ENCODE measurements at places on chromosomes 7 and 10. TPM values are rescaled to one million over a fixed set of nuclear protein-coding genes. Genes with fewer than 3 reads are reported as not detected.

- no peak for DNase-seq
Observed at GRCh38 chr10:83680470-83680891, 458.8 kb upstream of the GHITM start.

- DNase-seq, result no peak
Observed at GRCh38 chr7:108875139-108875538, 305.5 kb downstream of the DNAJB9 start.

GRCh38 chr10:20963056-20963455 lies 65.9 kb upstream of the NEBL start:
- DNase-seq, result no peak

DNA sequence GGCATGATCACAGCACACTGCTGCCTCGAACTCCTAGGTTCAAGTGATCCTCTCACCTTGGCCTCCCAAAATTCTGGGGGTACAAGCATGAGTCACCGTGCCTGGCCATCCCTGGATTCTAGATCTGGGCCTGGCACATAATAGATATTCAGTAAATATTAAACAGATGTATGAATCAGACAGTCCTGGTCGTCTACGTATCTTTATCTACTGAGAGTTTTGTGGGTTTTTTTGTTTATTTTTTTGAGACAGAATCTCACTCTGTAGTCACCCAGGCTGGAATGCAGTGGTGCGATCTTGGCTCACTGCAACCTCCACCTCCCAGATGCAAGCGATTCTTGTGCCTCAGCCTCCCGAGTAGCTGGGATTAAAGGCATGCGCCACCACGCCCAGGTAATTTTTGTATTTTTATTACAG lies 24.3 kb upstream of the ITGB1 start:
- DNase-seq, result no peak

DNA sequence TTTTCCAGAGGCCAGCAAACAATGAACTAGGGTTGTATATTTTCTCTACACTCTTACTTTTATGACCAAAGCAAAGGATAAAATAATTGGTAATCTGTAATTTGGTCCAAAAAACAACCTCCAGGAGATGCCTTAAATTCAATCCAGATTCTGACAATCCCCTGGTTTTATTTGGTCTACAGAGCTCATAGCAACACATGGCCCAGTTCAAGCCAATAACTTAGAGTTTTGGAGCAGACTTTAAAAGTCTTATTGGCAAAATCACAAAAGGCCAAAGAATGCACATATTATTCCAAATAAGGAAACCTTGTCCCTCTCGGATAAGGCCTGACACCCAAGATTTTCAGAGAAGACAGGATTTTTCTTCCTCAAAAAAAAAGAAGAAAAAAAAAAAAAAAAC lies 51.9 kb downstream of the SORBS1 start:
- no peak for DNase-seq

DNA sequence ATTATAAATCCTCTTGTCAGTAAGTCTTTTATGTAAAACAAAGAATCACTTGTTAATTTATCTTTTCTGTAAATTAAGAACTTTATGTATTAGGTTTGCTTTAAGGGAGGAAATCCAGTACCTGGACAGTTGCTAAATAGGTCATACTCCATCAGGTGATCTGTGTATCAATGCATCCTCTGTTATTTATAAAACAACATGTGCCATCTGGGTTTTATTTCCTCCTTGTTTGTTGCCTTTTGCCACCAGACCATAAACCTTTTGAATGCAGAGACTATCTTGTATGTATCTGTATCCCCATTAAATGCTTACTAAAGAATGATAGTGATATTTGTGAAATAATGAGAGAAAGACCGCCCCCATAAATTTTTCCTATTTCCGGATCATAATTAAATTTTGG lies 70.0 kb downstream of the SLC35B4 start:
- DNase-seq, result no peak

- no peak for DNase-seq
Observed at GRCh38 chr7:158446281-158446680, 141.3 kb downstream of the PTPRN2 start.

- DNase-seq, result no peak
Observed at GRCh38 chr7:152866125-152866524, 106.6 kb downstream of the ACTR3B start.

- no peak for DNase-seq
Observed at GRCh38 chr10:103449208-103450144, 2.7 kb downstream of the CALHM2 start.

- no peak for DNase-seq
Observed at GRCh38 chr10:122462533-122463465, 1.4 kb downstream of the HTRA1 start.

- no peak for DNase-seq
Observed at GRCh38 chr10:8102708-8103401, 48.4 kb downstream of the GATA3 start.

- no peak for DNase-seq
Observed at GRCh38 chr7:36188266-36188665, 35.2 kb downstream of the EEPD1 start.

- DNase-seq, result no peak
Observed at GRCh38 chr10:3331187-3331586, 158.6 kb upstream of the PITRM1 start.

GRCh38 chr10:101018118-101018599 lies 12.8 kb downstream of the PDZD7 start:
- DNase-seq, result no peak

DNA sequence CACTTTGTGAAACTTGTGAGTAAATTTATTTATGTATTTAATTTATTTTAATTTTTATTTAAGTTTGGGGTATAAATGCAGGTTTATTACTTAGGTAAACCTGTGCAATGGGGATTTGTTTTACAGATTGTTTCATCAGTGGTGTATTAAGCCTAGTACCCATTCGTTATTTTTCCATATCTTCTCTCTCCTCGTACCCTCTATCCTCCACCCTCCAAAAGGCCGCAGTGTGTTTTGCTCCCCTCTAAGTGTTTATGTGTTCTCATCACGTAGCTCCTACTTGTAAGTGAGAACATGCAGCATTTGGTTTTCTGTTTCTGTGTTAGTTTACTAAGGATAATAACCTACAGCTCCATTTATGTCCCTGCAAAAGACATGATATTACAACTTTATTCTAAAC lies 145.4 kb upstream of the SMIM30 start:
- no peak for DNase-seq

GRCh38 chr10:104256335-104256961 lies 1.8 kb downstream of the GSTO1 start:
- no peak for DNase-seq

DNA sequence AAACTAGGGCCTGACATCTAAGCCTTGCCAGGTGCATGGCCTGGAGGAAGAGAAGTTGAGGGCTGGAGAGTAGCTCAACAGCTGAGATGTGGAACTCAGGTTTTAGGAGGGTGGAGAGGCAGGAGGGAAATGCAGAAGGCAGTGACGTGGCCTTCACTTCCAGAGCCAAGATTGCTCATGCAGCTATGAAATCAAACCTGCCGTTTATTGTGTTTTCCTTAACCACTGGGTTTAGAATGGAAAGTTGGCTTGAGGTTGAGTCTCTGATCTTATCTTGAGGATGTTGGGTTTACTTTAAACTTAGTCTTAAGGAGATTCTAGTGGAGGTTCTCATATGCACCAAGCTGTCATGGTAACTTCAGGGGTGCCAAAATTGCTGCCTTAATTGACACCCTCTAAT lies 178.6 kb downstream of the SORCS3 start:
- DNase-seq, result no peak

- no peak for DNase-seq
Observed at GRCh38 chr10:54653518-54653917, 147.5 kb downstream of the PCDH15 start.

DNA sequence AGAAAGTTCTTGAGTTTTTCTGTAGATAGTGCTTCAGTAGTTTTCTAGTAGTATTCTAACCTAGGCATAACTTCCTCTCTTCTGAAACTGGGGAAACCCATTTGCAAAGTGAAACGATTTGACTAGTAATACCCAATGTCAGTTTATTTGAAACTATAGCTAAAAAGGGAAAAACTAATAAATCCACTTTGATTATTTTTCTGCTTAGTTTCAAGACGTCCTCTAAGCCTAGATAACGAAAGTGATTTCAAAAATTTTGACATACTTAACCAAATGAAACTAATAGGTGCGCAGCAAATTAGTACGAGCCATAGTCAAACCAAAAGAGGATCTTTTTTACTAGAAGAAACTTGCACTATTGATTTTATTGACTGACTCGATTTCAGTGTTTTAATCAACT lies 9.8 kb upstream of the SP8 start:
- DNase-seq, result no peak

DNA sequence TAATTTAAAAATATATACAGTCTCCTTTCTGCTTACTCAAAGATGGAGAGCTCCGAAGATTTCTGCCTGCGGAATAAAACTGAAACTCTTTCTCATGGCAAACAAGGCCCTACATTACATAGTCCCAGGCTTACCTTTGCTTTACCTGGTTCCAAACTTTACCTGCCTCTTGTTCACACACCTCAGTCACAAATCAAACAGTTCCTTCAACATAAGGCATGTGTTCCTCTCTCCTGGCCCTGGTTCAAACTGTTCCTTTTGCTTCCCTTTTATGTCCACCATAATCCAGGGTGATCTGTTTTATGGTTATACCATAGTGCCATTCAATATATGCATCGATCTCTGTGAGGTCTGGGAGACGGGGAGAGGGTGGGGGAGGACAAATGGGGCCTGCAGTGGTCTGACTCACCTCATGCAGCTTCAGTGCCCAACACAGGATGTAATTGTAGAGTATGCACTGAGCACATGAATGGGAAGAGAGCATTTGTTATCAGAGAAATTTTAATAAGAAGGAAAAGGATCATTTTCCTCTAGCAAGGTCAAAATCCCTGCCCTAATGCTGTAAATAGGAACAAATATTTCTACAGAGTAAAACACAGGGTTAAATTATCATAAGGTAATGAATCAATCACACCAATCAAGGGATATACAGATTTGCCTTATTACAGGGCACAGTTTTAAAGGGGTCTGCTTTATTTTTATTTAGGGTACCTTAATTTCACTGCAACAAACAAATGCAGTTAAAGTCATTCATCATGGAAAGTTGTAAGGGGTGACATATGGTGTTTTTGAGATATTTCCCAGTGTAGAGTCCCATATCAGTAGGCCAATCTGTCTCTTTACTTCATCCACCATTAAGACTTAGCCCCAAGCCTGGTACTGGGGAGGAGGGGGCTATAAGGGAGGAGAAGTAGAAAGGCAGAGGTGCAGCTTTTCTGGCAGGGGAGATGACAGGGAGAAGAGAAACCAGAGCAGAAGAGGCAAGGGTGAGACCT lies 88.8 kb upstream of the PDE1C start:
- DNase-seq, result no peak

- no peak for DNase-seq
Observed at GRCh38 chr10:81873932-81874816, 820 bp upstream of the NRG3 start.

DNA sequence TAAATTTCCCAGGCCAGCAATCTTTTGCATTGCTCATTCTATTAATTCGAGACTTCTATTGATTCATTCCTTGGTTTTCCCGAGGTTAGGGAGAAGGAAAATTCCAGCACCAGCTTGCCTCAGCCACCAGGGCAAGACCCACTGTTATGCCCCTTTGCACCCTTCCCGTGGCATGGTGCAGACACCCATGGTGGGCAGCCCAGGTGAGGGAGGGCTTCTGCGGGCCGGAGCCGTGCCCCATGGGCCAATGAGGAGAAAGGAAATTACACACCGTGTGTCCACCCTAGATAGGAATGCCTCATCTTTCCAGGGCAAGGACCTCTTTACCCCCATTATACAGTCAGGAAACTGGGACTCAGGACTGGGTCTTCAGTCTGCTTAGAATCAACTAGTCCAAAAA lies 4.5 kb upstream of the GRID1 start:
- no peak for DNase-seq

- no peak for DNase-seq
Observed at GRCh38 chr7:48637382-48637781, 287.0 kb upstream of the CDC14C start.

DNA sequence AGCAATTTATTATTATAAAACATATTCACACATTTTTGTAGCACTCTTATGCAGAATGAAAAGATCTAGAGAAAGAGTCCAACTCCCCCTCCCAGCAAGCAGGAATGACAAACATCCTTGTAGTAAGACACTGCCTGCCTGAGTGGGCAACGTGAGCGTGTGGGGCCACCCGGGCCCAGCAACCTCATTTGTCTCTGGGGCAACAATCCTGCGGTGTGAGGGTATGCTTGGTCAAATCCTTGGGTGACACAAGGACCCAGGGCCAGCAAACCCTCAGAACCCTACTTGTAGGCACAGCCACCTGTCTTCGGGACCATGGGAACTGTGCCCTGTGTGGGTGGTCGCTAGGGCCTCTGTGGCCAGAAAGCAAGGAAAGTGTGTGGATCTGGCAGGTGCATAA lies 10.7 kb downstream of the RHEB start:
- DNase-seq, result no peak

The TRPV5 gene
- not detected for total RNA-seq

The EPO gene
- total RNA-seq, result not detected

The DYNC1I1 gene
- total RNA-seq, result 24.6 TPM

The DPP6 gene
- not detected for total RNA-seq

The PNLIPRP3 gene
- total RNA-seq, result 1.1 TPM

The RHEB gene
- total RNA-seq, result 88.9 TPM

The FOXI2 gene
- total RNA-seq, result 0.78 TPM

The GRM3 gene
- not detected for total RNA-seq

The ATG9B gene
- total RNA-seq, result not detected
